ENCODE measurements at places on chromosomes 3 and 15. TPM values are rescaled to one million over a fixed set of nuclear protein-coding genes. Genes with fewer than 3 reads are reported as not detected.

CCDC80 gene
- 10.4 TPM for polyA plus RNA-seq

CCDC9B gene
- 7.4 TPM for polyA plus RNA-seq

DNA sequence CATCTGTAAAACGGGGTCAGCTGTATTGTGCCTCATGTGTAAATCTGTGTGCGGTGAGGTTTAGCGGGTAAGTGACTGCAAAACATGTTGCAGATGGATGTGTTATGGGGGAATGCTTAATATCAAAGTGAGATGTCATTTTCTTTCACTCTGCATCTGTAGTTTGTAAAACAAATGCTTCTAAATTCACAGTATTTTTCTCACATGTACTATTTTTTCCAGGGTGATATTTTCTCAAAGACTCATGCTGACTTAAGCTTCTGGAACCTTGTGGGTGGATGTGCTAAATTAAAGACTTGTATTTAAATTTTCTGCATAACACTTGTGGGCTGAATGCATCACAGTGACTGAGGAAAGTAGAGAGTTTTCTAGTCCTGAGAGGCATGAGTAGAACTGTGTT lies 115.2 kb upstream of the TP63 start:
- H3K36me3 ChIP-seq: no peaks in the 10 kb centered on the region
- DNase-seq: no peak
- H3K27me3 ChIP-seq: no peaks in the 10 kb centered on the region
- H3K4me1 ChIP-seq: peaks cover 29% of the 10 kb centered on the region

DNA sequence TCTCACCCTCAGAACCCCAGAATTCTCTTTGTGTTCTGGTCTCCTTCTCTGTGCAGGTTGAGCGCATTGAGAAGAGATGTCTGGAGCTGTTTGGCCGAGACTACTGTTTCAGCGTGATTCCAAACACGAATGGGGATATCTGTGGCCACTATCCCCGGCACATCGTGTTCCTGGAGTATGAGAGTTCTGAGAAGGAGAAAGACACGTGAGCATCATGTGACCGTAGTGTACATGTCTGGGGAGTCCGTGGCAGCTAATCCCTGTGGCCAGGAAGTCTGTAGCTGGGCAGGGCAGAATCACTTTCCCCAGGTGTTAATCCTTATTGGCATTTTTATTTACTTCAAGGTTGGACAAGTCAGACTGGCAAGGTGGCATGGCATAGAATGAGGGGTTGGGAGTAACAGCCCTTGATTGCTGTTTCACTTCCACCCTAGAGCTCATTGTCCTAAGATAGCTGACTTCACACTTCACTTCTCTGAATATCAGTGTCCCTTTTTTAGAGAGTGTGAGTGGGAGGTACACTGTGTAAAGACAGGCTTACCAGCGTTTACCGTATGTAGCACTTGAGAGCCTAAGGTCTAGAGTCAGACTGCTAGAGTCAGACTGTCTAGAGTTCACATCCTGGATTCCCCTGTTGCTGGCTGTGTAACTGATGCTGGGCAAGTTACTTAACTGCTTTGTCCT lies 4.4 kb downstream of the MTMR14 start:
- H3K27me3 ChIP-seq: no peaks in the 10 kb centered on the region
- DNase-seq: no peak
- H3K27ac ChIP-seq: no peak overlapping the region
- H3K4me1 ChIP-seq: peaks cover 8% of the 10 kb centered on the region
- H3K36me3 ChIP-seq: peaks cover 13% of the 10 kb centered on the region
- no peak overlapping the region for H3K4me3 ChIP-seq

DNA sequence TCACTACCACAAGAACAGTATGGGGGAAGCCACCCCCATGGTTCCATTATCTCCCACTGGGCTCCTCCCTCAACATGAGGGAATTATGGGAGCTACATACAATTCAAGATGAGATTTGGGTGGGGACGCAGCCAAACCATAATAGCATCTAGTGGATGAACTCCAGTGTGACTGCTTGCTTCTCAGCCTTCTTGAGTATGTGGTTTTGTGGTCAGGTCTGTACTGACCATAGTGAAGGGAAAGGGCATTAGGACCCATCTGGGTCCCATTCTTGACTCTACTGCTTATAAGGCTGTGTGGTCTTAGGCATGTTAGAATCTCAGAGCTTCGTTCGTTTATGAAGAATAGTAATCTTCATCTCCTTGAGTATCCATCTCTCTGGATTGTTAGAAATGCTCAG lies 81.4 kb downstream of the CGNL1 start:
- no peaks in the 10 kb centered on the region for H3K4me1 ChIP-seq
- no peaks in the 10 kb centered on the region for H3K36me3 ChIP-seq
- H3K27ac ChIP-seq: no peak overlapping the region
- H3K27me3 ChIP-seq: no peaks in the 10 kb centered on the region
- no peak overlapping the region for H3K4me3 ChIP-seq

DNA sequence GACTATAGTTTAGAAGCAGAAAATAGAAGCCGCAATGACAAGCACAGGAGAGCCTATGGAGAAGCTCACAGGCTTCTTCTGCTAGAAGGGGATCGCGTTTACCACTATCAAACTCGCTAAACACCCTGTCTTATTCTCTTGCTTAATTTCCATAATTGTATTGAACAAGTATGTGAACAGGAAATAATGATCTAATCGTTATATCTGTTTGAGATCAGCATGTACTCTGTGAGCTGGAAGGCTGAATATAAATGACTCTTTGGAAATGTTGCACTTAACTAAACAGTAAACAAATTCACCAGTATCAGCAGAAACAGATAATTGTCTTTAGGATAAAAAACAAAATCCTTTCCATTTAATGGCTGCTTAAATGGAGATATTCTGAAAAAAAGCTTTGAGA lies 15.0 kb downstream of the NEK10 start:
- no peaks in the 10 kb centered on the region for H3K27me3 ChIP-seq
- no peaks in the 10 kb centered on the region for H3K36me3 ChIP-seq
- DNase-seq: no peak
- H3K27ac ChIP-seq: no peak overlapping the region
- H3K4me1 ChIP-seq: peaks cover 23% of the 10 kb centered on the region
- H3K4me3 ChIP-seq: no peak overlapping the region

DNA sequence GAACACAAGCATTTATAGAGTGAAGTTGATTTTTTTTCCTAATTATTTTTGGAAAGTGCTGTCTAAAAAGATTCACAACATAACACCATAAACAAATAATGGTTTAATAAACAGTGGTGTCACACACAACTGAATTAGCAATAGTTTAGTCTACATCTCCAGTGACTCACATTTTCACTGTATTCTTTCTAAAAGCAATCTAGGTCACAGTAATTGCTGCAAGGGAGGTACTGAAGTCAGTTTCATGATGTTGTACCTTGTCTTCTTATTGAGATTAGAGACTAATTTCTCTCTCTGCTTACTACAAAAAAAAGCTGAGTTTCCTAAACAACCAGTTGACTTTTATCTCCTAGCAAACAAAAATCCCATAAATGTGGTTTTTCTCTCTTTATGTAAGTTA lies 29.6 kb downstream of the PLSCR4 start:
- no peaks in the 10 kb centered on the region for H3K36me3 ChIP-seq
- H3K27me3 ChIP-seq: no peaks in the 10 kb centered on the region
- H3K4me3 ChIP-seq: no peak overlapping the region
- no peaks in the 10 kb centered on the region for H3K4me1 ChIP-seq
- H3K27ac ChIP-seq: no peak overlapping the region

DNA sequence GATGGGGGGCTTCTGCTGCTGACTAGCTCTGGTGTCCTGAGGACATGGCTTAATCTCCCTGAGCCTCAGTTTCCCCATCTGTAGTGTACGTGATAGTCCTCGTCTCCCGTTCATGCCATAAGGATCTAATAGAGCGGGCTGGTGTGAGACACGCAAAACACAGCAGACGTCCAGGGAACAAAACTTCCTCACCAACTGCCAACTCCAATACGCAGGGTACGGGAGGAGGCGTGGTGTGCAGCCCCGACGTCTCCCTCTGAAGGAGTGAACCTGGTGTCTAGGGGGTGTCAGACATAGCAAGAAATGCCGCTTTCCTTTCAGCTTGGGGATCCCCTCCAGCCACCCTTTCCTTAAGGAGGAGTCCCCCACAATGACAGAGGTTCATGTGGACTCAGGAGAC lies 55.0 kb downstream of the SMAD6 start:
- no peak for DNase-seq
- H3K36me3 ChIP-seq: no peaks in the 10 kb centered on the region
- H3K4me3 ChIP-seq: no peak overlapping the region
- peaks cover 44% of the 10 kb centered on the region for H3K27me3 ChIP-seq

DNA sequence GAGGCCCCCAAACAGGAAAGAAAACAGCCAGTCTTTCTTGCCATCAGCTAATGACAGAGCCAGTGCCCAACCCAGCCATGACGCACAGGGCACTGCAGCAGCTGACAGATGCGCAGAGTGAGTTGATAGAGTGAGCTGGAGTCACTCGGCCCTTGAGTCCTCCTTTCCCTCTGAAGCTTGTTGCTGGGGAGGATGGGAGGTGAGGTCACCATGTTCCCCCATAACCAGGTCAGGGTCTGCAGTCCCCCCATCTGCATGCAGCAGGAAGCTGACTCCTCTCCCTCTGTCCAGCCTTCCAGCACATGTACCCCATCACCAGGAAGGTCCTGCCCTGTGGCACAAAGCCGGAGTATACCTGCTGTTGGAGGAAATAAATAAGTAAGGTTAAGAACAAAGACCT lies 174.6 kb downstream of the ABHD5 start:
- no peaks in the 10 kb centered on the region for H3K27me3 ChIP-seq
- H3K27ac ChIP-seq: no peak overlapping the region
- peaks cover 32% of the 10 kb centered on the region for H3K4me1 ChIP-seq
- no peak for DNase-seq
- no peaks in the 10 kb centered on the region for H3K36me3 ChIP-seq
- no peak overlapping the region for H3K4me3 ChIP-seq

DNA sequence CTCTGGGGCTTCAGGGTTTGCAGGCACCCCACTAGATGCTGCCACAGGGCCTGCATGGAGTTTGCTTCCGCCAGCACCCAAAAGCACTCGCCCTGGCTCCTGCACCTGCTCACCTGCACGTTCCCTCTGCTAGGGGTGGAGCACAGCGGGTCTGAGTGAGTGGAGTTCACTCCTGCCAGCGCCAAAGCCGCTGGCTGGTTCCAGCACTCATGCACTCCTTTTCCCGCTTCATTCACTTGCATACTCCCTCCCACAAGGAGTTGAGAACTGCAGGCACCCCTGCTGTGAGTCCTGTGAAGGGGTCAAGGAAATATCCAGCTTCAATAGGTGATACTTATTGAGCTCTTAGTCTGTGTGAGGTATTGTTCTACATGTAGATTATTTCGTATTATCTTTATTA lies 537.5 kb downstream of the NR2F2 start:
- H3K4me3 ChIP-seq: no peak overlapping the region
- H3K4me1 ChIP-seq: no peaks in the 10 kb centered on the region
- H3K36me3 ChIP-seq: no peaks in the 10 kb centered on the region
- no peaks in the 10 kb centered on the region for H3K27me3 ChIP-seq
- DNase-seq: no peak

GRCh38 chr3:134563601-134564000 lies 77.7 kb downstream of the CEP63 start:
- no peaks in the 10 kb centered on the region for H3K27me3 ChIP-seq
- H3K27ac ChIP-seq: no peak overlapping the region
- peaks cover 5% of the 10 kb centered on the region for H3K4me1 ChIP-seq
- no peak overlapping the region for H3K4me3 ChIP-seq

DNA sequence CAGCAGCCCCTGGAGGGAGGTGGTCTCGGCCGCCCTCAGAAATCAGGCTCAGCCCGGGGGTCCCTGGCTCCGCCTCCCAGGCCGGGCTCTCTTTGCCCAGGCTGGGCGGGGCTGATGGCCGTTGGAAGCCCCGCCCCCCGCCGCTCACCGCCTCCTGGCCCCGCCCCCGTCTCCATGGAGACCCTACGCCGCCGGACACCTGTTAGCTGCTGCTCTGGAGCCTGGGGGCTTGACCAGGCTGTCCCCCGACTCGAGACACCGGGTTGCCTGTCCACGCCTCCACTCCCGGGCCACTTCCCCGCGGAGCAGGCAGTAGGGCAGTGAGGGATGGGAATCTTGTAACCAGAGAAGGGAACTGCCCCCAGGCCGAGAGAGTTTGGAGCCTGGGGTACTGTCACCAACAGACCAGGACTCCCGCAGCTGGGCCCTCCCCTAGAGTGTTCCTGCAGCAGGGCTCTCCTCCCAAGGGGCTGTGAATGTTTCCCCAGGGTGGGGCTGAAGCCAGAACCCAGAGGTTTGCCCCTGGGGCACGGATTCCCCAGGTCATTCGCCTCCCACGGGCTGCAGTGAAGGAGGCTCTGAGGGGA lies 27.8 kb upstream of the RPL32 start:
- H3K27ac ChIP-seq: no peak overlapping the region
- H3K4me1 ChIP-seq: no peaks in the 10 kb centered on the region
- no peak overlapping the region for H3K4me3 ChIP-seq
- H3K36me3 ChIP-seq: no peaks in the 10 kb centered on the region
- peaks cover 33% of the 10 kb centered on the region for H3K27me3 ChIP-seq
- no peak for DNase-seq

DNA sequence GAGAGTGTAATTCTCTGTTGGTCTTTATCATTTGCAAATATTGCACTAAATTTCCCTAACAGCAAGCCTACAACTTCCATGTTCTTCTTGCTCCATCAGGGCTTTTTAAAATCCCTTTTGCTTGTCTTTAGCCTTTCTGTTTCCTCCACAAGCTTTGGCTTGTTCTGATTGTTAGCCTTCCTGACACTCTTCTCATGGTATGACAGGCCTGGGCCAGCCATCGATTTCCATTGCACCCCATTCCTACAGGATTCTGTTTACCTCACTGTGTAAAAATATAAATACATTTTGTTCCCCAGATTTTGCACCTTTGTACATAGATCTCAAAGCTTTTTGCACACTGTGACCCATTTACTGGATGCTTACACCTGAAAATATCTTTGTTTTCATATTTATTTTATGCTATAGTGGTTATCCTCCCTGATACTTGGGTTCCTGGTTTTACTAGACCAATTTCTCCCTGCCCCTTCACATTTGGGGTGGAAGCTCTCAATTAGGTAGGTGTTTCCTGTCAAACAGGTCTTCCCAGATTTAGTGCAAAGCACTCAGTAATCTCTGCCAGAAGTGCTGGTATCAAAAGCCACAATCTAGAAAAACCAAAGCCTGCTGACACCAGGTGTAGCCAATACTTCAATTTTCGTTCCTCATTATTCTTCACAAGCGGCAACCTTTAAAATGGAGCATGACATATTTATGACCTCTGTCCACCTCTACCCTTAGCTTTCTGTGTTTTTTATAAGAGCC lies 57.9 kb upstream of the PPP2R3A start:
- peak overlapping the region; percentile 52 for H3K4me3 ChIP-seq
- no peak for DNase-seq
- no peaks in the 10 kb centered on the region for H3K36me3 ChIP-seq

DNA sequence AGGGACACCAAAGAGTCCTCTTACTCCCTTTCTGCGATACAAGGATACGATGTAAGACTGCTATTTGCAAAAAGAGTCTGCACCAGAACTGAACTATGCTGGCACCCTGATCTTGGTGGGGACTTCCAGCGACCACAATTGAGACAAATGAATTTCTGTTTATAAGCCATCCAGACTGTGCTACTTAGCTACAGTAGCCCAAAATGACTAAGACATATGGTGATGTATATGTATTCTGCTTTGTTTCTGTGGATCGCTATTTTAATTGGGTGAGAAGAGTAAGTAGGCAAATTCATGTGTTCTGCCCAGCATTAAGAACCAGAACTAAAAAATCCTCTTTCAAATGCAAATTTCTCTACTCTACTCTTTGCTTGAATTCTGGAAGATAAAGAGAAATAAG lies 720.9 kb downstream of the DIPK2A start:
- H3K4me1 ChIP-seq: no peaks in the 10 kb centered on the region
- no peak overlapping the region for H3K4me3 ChIP-seq
- no peak for DNase-seq
- H3K27me3 ChIP-seq: no peaks in the 10 kb centered on the region
- H3K36me3 ChIP-seq: no peaks in the 10 kb centered on the region

GRCh38 chr3:177051411-177051810 lies 145.9 kb downstream of the TBL1XR1 start:
- no peaks in the 10 kb centered on the region for H3K4me1 ChIP-seq
- H3K4me3 ChIP-seq: no peak overlapping the region
- no peak for DNase-seq
- peak overlapping the region; percentile 40 for H3K27ac ChIP-seq

Measured in keratinocyte (primary cell).